ENCODE measurements at places on chromosomes 12 and 14.

GRCh38 chr12:43836475-43836989 is 651 bp downstream of the TMEM117 start:
- DNase-seq: no peak

GRCh38 chr14:83006121-83006670 is 1472.5 kb upstream of the SEL1L start:
- DNase-seq: no peak

DNA sequence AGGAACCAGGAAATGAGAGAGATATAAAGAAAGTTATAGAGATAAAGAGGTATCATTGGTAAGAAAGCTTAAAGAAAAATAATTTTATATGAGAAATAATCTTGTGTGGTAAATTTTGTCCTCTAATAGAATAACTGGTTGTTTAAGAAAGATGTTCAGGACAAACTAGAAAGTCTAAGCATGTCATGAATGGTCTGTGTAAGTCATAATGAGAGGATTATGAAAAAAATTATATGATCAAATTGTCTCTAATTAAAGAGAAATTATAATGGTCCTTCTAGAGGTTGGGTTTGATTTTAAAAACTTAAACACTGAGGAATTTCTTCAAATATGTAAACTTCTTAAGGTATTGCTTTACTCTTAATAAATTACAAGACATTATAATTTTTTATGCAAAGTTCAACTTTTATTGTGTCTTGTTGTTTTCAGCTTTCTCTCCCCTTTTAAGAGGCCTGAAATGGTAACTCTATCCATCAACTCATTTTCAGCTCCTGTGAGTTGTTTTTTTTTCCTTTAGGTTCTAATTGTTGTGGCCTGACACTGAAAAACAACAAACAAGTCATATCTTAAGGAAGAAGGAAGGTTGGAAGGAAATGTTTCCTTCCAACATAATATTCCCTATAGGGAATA is 88.2 kb upstream of the CNOT2 start:
- no peak for DNase-seq

- DNase-seq: no peak
These were observed 196.9 kb upstream of the NOVA1 start for GRCh38 chr14:26794731-26795130.

- DNase-seq: peak; percentile 48
These were observed 3.8 kb downstream of the BCDIN3D start for GRCh38 chr12:49838973-49839633.

DNA sequence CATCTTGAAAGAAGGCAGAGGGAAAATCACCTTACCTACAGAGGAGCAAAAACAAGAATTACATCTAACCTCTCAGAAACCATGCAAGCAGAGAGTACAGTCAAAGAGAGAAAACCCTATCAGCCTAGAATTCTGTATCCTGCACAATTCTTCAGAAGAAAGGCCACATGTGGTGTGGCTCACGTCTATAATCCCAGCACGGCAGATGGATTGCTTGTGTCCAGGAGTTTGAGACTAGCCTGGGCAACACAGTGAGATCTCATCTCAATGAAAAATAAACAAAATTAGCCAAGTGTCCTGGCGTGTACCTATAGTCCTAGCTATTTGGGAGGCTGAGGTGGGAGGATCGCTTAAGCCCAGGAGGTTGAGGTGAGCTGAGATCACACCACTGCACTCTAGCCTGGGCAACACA is 48.2 kb downstream of the ATF7 start:
- DNase-seq: no peak

GRCh38 chr12:92466391-92467305 is 236.1 kb upstream of the PLEKHG7 start:
- no peak for DNase-seq

GRCh38 chr14:61619494-61619893 is 75.8 kb upstream of the HIF1A start:
- no peak for DNase-seq

- DNase-seq: no peak
These were observed 245.8 kb upstream of the RMST start for GRCh38 chr12:97216848-97217247.

GRCh38 chr12:5512601-5512970 is 80.7 kb downstream of the NTF3 start:
- no peak for DNase-seq

DNA sequence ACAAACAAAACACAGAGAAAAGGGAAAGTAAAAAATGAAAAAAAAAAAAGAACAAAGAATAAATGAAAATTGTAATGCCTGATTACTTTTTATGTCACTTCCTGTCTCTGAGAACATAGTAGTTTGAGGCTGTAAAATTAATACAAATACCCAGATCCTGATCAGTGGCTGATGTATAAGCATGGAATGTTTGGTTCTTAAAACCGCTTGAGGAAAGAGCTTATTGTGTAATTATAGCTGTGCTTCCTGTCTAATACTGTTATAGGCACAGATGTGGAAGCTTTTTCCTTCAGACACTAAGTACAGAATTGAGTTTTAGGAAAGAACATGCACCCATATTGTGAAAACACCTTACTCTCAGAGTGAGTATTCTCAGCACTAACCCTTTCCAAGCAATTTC is 86.9 kb downstream of the AVPR1A start:
- DNase-seq: no peak

DNA sequence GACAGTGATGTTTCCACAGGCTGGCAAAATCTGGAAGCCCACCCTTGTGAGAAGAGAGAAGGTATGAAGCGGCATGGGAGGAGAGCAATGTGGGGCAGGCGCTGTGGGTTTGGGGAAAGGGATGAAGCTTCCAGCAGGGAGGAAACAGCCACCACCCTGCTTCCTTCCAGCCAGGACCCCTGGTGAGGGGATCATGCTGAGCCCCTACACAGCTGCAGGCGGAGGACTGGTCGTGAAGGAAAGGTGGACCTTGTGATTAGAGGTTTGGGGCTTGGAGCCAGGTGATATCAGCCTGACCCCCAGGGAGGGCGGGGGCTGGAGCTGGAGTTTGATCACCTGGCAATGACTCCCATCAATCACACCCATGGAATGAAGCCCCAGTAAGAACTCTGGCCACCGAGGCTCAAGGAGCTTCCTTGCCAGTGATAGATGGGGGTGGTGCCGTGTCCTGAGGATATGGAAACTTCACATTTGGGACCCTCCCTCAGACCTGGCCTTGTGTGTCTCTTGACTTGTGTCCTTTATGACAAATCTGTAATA is 48.6 kb downstream of the RIMBP2 start:
- no peak for DNase-seq

GRCh38 chr14:104181761-104182530 is 43.6 kb downstream of the KIF26A start:
- DNase-seq: no peak

DNA sequence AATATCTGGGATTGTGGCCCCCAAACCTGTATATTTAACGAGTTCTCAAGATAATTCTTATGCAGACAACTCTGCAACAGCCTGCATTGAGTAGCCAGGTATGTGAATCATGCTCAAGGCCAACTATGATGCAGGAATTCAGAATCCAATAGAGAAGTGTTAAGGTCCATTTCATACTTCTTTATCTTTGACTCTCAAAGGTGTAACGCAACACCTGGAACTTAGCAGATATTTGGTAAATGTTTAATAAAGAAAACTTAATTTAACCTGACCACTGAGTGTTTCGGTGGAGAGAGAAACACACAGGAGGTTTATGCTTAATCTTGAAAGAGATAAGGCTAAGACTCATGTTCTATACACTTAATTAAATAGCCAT is 156.5 kb upstream of the PLEKHG7 start:
- DNase-seq: no peak

- DNase-seq: peak; percentile 24
These were observed 1.2 kb downstream of the DUSP16 start for GRCh38 chr12:12561371-12562015.

GRCh38 chr14:49880267-49881064 is 12.4 kb upstream of the ARF6 start:
- no peak for DNase-seq

DNA sequence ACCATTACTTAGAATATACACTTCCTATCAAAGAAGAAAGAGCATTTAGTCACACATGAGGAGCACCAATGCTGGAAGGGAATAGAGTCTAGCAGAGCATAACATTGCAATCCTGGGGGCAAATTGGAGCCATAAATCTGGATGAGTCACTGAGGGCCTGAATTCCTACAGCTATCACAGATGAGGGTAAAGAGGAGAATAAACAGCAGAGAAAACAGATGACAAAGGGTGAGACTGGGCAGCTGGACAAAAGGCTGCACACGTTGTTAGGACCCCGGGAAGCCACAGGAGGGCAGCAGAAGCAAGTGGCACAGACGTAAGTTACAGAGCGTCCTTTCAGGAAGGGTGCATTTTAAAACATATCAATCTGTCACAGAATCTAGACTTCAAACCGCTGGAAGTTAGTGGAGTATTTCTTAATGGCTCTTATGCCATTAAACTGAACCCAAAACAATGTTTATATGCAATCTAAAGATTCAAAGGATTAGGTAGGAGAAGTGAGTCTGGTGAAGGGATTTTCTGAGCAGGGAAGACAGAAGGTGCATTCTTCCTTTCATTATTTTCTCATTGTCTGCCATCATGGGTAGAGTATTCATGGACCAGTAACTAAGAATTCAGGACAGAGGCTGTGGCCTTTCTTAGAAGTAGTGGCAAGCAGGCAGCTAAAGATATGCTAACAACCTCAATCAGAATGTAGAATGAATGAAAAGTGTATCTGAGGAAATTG is 159.8 kb upstream of the DAAM1 start:
- peak; percentile 14 for DNase-seq

GRCh38 chr12:7486512-7486911 is 17.1 kb downstream of the CD163 start:
- no peak for DNase-seq

DNA sequence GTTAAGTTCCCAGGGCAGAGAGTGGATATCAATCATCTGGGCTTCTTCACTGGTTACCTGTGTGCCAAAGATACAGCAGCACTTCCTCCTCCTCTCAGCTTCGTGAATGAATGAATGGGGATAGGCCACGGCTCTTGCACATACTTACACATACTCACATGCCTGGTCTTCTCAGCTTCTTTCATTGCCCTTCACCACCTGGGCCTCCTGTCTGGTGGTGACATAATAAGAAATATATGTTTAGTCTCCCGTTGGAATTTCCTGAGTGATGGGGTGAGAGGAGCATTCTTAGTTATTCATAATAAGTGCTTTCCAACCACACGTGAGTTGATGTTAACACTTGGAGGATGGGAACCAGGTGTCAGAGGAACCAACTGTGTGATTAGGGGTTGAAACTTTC is 268.1 kb upstream of the RMST start:
- no peak for DNase-seq

GRCh38 chr14:49852301-49853157 is at the start of gene NEMF:
Gene NEMF, minus strand, starts transcription at chr14:49852788. Its CDS starts 35 bp downstream, at chr14:49852753.
- peak; percentile 72 for DNase-seq

DNA sequence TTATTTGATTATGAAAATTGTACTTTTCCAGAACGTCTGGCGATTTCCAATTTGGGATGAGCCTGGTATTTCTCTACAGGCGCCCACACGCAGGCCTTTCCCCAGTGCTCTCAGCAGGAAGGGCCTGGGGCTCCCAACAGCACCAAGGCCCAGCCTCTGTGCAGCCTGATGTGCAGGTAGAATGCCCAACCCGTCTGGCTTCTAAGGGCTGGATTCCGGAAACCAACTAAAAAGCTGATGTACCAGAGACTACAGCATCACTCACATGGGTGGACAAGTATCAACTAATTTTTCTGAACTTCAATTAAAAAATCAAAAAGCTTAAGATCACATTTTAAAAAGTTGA is 25.8 kb downstream of the CDC42BPB start:
- DNase-seq: no peak

DNA sequence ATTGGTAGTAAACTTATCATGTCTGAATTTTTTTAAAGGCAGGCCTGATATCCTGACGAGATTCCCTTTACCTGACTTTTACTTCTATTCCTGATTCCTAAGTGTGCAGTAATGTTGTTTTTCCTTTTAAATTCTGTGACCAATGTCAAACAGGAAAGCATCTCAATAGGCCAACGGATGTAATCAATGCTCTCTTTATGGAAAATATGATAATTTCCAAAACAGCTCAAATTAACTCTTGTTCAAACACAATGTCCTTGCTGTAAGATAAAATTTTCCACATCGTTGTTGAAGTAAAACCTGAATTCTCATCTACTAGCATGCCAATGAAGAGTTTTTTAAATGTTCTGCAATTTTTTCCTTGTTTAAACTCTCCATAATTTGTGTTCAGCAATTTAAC is 8.0 kb upstream of the TAS2R31 start:
- DNase-seq: no peak

GRCh38 chr12:63036216-63036973 is 101.4 kb upstream of the PPM1H start:
- DNase-seq: no peak

DNA sequence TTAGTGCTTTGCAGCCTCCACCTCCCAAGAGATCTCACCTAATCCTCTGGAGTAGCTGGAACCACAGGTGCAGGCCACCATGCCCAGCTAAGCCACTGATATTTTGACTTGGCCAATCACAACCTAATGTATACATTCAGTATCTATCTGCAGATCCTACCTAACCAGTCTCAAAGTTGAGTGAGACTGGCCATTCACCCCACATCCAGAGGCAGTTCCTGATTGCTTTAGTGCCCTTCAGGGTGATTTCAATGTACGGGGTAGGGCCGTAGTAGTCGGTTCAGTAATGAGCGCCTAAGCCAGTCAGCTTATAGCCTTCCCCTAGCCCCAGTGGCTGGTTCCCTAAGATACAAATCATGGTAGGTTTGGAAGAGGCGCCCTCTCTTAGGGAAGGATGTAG is 27.4 kb upstream of the FBXO34 start:
- no peak for DNase-seq

GRCh38 chr12:9588749-9589148 is 19.0 kb downstream of the KLRB1 start:
- DNase-seq: no peak

DNA sequence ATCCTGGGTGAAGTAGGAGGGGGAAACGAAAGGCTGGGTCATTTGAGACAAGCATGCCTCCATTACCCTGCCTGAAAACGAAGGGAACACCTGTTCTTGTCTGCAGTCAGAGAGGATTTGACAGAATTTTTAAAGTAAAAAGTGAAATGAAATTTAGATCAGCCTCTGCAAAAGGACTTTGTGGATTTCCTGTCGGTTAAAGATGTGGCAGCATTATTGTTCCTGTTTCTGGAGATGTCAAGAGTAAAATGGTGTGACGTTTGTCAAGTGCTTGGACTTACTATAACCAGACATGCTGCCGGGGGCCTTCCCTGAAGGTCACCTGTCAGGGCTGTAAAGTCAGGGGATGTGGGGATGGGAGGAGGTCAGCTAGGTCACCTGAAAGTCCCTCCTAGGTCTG is 32.0 kb downstream of the NRXN3 start:
- no peak for DNase-seq

DNA sequence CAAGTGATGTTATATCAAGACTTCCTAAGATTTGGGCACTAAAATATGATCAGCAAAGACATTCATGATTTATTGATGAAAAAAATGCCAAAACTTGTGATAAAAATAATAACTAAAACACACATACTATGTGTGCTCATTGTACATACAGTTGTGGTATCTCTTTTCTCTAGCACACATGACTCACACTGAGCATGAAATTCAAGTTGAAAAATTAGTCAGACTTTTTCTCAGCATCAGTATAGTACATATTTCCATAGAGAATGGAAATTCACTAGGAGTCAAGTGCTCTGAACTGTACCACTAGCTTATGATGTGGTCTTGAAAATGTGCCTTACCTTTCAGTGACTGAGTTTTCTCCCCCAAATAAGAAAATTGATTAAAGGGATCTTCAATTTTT is 471.8 kb upstream of the FLRT2 start:
- no peak for DNase-seq

GRCh38 chr14:79204591-79204990 is 1006.7 kb downstream of the DIO2 start:
- no peak for DNase-seq

All from stimulated activated naive CD4-positive, alpha-beta T cell (primary cell).